CD4-positive, alpha-beta T cell treated with Interferon alpha-2 for 1 hour (primary cell): ENCODE measurements at places on chromosomes 5 and 9.

DNA sequence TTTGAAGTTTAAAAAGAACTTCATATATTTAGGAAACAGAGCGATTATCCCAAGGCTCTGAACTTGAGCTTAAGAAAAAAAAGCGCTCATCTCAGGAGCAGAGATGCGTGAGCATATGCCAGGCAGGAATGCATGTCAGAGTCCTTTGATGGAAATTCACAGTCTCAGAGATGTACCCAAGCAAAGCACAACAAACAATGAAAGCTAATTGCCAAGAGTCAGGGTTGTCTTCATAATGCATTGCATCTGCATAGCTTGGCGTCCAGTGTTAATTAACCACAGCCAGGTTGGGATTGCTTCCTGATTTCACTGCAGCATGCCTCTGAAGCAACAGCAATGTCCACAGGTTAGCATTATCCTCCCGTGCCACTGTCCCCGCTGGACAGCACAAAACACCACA, 907.0 kb upstream of the DMAC1 start:
- DNase-seq: no peak

- DNase-seq: no peak
These were observed 330.8 kb downstream of the KDM4C start for GRCh38 chr9:7088611-7089010.

- no peak for DNase-seq
These were observed 71.5 kb upstream of the ANXA1 start for GRCh38 chr9:73080110-73080694.

GRCh38 chr9:119003201-119003611, 366.0 kb downstream of the BRINP1 start:
- DNase-seq: no peak

DNA sequence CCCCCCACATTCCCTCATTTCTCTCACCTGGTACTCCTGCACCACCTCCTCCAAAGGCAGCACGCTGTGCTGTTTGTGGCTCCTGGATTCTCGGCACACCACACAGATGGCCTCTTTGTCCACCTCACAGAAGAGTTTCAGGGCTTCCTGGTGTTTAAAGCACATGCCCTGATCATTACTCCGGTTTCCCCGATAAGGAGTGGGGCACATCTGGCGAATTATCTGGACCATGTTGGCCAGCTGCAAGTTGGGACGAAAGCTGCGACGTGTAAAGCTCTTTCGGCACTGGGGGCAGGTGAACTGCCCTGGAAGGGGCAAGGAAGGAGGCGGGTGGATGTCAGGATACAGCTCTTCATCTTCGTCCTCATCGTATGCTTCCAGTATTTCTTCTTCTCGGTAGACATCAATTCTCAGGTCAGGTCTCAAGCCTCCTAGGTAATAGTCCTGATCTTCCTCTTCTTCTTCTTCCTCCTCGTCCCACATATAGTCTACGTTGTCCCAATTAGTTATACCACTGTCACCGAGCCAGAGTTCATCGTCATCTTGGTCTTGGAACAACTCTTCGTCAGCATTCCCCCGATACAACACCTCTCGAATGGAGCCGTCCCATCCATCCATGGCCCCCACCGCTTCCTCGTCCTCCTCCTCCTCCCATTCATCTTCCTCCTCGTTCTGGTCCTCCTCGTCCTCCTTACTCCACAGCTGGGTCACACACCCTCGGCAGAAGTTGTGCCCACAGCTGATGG, 796 bp downstream of the TRIM52 start:
- DNase-seq: no peak

- no peak for DNase-seq
These were observed 37.7 kb upstream of the PCSK1 start for GRCh38 chr5:96470785-96471184.

DNA sequence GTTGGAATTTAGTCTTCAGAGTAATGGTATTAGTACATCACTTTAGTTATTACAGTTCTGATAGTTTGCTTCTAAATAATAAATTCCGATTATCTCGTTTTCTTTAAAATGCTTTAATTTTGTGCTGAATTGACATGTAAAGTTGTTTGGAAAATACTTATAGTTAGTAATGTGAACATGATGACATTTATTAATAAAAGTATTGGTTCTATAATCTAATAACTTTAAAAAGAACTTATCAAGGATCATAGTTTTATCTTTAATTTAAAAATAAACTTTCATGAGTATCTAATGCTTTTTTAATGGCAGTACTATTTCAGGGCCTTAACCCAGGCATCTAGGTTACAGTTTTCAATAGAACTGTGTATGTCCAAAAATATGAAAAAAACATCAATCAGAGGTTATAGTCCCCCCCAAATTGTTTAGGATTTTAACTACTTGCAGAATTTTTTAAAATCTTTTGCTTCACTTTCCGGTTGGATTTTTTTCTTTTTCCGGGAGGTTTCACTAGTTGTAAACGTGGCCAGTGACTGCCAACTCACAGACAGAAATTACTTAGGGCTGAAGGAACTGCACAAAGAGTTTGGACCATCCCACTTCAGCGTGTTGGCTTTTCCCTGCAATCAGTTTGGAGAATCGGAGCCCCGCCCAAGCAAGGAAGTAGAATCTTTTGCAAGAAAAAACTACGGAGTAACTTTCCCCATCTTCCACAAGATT, 680 bp downstream of the GPX8 start:
- no peak for DNase-seq

DNA sequence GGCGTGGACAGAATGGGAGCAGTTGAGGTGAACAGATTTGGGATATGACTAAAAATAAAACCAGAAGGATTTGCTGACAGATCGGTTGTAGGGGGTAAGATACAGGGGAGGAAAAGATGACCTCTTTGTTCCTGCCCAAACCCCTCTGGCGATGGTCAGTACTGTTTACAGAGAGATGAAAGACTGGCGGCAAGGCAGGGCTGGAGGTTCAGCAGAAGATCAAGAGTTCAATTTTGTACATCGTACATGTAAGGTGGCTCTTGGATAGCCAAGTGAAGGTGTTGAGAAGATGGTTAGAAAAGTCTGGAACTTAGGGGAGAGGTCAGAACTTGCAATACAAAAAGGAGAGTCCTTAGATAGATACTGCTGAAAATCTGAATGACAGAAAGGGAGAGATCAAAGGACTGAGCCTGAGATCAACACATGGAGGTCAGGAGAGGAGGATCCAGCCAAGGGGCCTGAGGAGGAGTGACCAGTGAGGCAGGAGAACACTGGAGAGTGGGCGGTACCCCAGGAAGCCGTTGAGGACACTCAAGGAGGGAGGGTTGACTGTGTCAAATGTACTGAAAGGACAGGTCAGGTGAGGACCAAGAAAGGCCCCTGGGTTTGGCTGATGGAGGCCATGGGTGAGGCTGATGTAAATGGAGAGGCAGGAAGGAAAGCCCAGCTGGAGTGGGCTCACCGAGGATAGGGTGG, 7.1 kb downstream of the IL4 start:
- no peak for DNase-seq

- DNase-seq: no peak
These were observed 20.2 kb downstream of the FAXDC2 start for GRCh38 chr5:154830219-154830595.

- DNase-seq: peak; percentile 41
These were observed 58.2 kb upstream of the RXRA start for GRCh38 chr9:134267881-134268724.

DNA sequence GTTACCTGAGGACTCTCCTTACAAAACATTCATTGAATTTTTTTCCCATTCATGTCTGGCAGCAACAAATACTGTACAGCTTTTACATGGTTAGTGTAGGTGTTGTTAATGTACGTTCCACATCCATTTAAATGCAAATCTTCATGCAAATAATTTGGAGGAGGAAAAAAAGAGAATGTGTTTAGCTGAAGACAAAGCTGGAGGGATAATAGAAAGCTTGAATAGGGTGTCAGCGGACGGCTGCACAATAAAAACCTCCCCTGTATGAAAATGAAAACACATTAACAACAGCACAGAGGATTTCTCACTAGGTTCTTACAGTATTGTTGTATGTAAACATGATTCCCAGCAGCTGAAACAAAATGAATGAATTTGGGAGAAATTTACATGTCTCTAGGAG, 231.5 kb downstream of the ZNF608 start:
- DNase-seq: no peak

DNA sequence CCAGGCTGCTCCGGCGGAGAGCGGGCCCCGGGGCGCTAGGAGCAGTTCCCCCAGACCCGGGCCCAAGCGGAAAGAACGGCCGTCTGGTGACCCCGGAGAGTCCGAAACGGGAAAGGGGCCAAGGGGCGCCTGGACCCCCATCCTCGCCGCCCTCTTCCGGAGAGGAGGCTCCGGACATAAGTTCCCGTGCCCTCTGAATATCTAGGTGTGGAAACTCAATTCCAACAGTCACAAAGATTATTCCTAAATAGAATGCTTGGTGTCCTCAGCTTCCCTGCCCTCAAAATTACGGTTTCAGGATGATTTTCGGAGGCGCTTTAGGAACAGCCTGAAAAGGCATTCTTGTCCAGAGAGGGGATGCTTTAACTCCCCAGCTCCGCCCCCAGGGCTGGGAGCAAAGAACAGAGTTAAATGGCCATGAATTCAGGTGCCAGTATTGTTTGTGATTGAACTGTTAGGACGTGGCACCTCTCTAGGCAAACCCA, 681 bp upstream of the LHFPL2 start:
- no peak for DNase-seq

DNA sequence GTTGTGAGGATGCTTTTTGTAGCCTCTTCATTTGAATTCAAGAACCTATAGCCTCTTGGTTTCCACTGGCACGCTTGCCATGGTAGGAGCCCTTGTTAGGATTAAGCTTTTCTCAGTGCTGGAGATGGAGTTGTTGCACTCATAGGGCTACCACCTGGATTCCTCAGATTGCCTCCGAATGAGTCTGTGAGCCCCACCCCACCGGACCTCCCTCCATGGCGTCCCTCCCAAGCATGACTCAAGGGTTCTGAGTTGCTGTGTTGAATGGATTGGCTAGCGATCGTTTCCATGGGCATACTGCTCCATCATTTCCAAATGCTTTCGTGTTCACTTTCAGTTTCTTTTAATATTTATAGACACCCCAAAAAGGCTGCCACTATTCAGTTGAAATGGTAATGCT, 69.9 kb downstream of the DAPK1 start:
- no peak for DNase-seq

DNA sequence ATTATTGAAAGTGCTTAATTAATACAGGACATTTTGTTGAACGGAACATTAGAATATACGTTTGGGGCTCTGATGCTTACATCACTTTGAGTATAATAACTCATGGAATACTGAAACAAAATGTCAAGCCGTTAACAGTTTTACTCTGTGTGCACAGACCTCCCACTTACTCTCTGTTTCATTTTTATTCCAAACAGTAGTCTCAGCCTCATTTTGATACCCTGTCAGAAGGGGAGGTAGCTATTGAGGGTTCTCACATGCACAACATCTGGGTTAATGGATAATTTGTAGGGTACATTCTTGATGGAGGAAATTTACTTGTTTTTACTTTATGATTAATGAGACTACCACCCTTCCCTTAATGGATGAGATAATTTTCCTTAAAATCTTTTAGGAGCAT, 59.0 kb downstream of the SCAMP1 start:
- DNase-seq: no peak

DNA sequence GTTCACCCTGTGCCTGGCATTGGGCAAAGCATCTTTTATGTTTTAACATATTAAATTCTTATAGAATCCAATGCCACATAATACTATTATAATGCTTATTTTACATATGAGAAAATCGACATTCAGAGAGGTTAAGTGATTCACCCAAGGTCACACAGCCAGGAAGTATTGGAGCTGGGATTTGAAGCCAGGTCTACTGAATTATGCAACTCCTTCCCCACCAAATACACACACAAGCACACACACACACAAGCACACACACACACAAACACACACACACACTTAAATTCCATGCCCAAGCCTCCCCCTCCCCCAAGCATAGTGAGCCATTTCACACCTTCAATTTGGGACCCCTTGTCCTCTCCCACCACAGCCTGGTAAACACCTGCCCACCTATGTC, 37.4 kb downstream of the UBE2QL1 start:
- DNase-seq: no peak
